ENCODE measurements at places on chromosomes 6 and 20.

- DNase-seq, result no peak
Observed at GRCh38 chr20:19003366-19004336, 190.1 kb downstream of the SCP2D1 start.

- no peak for DNase-seq
Observed at GRCh38 chr6:118705544-118706491, 54.4 kb upstream of the CEP85L start.

GRCh38 chr6:151412909-151413308, 21.6 kb upstream of the ZBTB2 start:
- no peak for DNase-seq

GRCh38 chr6:52359403-52359802, 2.5 kb upstream of the PAQR8 start:
- DNase-seq, result no peak

DNA sequence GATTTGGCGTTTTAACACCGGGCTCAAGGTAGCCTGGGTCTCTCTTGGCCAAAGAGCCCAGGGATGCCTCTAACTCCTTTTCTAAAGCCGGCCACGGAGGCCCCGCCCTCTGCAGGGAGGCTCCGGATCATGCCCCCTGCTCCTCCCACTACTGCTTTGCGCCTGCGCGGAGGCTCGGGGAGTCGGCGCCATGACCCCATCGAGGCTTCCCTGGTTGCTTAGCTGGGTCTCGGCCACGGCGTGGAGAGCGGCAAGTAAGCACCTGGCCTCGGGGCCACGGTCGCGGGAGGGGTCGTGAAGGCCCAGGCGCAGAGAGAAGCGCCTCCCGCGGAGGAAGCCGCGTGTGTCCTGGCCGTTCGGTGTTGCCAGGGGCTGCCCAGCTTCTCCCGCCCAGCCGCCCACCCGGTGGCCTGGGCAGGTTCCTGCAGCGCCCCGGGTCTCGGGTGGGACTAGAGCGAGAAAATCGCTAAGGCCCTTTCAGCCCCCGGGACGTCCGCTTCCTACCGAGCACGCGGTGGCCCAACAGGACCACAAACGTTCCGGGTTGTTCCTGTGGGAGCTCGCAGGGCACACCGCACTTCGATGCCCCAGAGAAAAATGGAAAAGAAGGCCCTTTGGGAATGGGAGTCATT, at the start of gene SDHAF4:
SDHAF4 (plus strand) TSS at position 180 of the 632 bp plus-strand sequence; CDS start at position 191, 11 bp downstream.
- DNase-seq, result peak; percentile 91

- no peak for DNase-seq
Observed at GRCh38 chr6:106460481-106460880, 100.0 kb downstream of the CRYBG1 start.

Data from dorsolateral prefrontal cortex (tissue), 122 donors.